ENCODE measurements at places on chromosomes 12 and 14. TPM values are rescaled to one million over a fixed set of nuclear protein-coding genes. Genes with fewer than 3 reads are reported as not detected.

The CHFR gene
- 34.7 TPM for total RNA-seq

The PRR4 gene
- total RNA-seq: 11.7 TPM

The OAS1 gene
- total RNA-seq: 5.7 TPM

The TMPRSS12 gene
- not detected for total RNA-seq

The TEX22 gene
- total RNA-seq: 1.6 TPM

The KLHL33 gene
- total RNA-seq: 0.99 TPM

The DPPA3 gene
- total RNA-seq: not detected

The ACSM4 gene
- not detected for total RNA-seq

The LMNTD1 gene
- total RNA-seq: not detected

The OVCH1 gene
- total RNA-seq: 0.33 TPM

The NOVA1 gene
- 45.1 TPM for total RNA-seq

The CREBL2 gene
- total RNA-seq: 53.1 TPM

The PRB4 gene
- not detected for total RNA-seq

The BMP4 gene
- 39.9 TPM for total RNA-seq

The RTL1 gene
- total RNA-seq: 0.49 TPM

The TMEM253 gene
- total RNA-seq: not detected

The CLEC4D gene
- 0.55 TPM for total RNA-seq

The E2F7 gene
- total RNA-seq: 5.2 TPM

The TROAP gene
- 6.2 TPM for total RNA-seq

The RNASE2 gene
- total RNA-seq: not detected

The RBMS2 gene
- total RNA-seq: 17.9 TPM

The LTBR gene
- total RNA-seq: 21.1 TPM

The ACVRL1 gene
- total RNA-seq: 47.7 TPM

The DEGS2 gene
- 2.1 TPM for total RNA-seq

The IL26 gene
- total RNA-seq: not detected

The NEUROD4 gene
- total RNA-seq: 367 TPM

The DIO3 gene
- 4.1 TPM for total RNA-seq

The DAO gene
- not detected for total RNA-seq

The CRIP1 gene
- 18.5 TPM for total RNA-seq

The GSC gene
- 2.0 TPM for total RNA-seq

The TCL1B gene
- not detected for total RNA-seq

The P2RX7 gene
- 4.0 TPM for total RNA-seq

The CABP1 gene
- total RNA-seq: 5.7 TPM

The MCRS1 gene
- total RNA-seq: 53.1 TPM

The SAMD15 gene
- total RNA-seq: 4.7 TPM

The MYF5 gene
- total RNA-seq: 4.5 TPM

The OR4E2 gene
- not detected for total RNA-seq

The COX8C gene
- total RNA-seq: not detected

Data from camera-type eye (tissue), 1 donor.